ENCODE measurements at places on chromosomes 1 and 21.
A peak's percentile ranks its signal among the peaks of the same experiment; 100 is the strongest.

GRCh38 chr1:233503366-233503954, 110.4 kb upstream of the KCNK1 start:
- no peak for DNase-seq

- DNase-seq, result peak; percentile 8
Observed at GRCh38 chr1:117607471-117607870, 1.6 kb downstream of the TENT5C start.

- DNase-seq, result peak; percentile 66
Observed at GRCh38 chr1:156625436-156626078, 6.3 kb downstream of the HAPLN2 start.

GRCh38 chr1:44013949-44014348, 17.3 kb downstream of the SLC6A9 start:
- no peak for DNase-seq

- DNase-seq, result no peak
Observed at GRCh38 chr1:30413606-30414005, 309.8 kb downstream of the MATN1 start.

DNA sequence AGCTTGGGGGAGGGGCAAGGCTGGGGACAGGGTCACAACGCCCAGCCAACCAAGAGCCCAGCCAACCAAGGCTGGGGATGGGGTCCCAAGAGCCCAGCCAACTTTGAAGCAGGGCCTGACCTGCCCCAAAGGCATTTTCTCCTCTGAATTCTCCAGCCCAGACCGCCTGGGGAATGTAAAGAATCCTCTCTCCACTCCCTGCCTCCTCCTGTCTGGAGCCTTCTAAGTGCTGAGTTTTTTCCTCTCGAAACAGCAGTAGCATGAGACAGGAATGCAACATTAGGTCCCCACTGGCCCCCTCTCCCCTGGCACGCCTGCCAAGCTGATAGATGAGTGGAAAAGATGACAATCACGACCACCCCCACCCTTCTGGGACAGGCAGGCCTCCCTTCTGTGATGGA, 17.0 kb downstream of the C1orf198 start:
- no peak for DNase-seq

All from activated CD4-positive, alpha-beta T cell treated with anti-CD3 and anti-CD28 coated beads, Interleukin-2, amount 50 U/mL, for 4 hours (primary cell).